ENCODE measurements at places on chromosomes 16 and 17. TPM values are rescaled to one million over a fixed set of nuclear protein-coding genes. Genes with fewer than 3 reads are reported as not detected.

Gene SLC6A4
- total RNA-seq, result not detected

Gene GNG13
- not detected for total RNA-seq

Gene MYH2
- not detected for total RNA-seq

Gene HES7
- 9.0 TPM for total RNA-seq

Gene PLA2G10
- not detected for total RNA-seq

Gene DYNLL2
- 7.3 TPM for total RNA-seq

Gene SLC13A5
- total RNA-seq, result not detected

Gene ABCA5
- 6.2 TPM for total RNA-seq

Gene PTGES3L
- not detected for total RNA-seq

Gene PPM1E
- total RNA-seq, result 0.92 TPM

Gene NECAB2
- total RNA-seq, result 1.1 TPM

Gene GCGR
- total RNA-seq, result 0.40 TPM

Gene SAMD14
- total RNA-seq, result not detected

Gene NHLRC4
- 0.35 TPM for total RNA-seq

Gene VPS25
- total RNA-seq, result 99.5 TPM

GRCh38 chr16:74720579-74720978 lies 19.9 kb upstream of the MLKL start:
- no peak for DNase-seq

DNA sequence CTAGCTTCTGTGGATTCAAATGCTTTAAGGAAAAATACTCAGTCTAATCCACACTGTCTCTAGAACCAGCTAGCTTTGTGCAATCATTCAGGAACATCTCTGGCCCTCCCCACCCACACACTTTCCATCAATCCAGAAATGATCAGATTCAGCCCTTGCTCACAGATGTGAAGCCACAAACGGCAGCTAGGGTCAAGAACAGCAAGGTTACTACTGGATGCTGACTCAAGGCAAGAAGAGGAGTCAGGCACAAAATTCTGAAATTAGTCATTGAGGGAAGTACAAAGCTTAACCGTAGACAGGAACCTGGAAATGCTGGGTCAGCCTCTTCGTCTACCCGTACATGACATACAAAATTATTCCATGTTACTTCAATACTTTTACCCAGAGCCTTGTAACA lies 174.6 kb downstream of the CDH13 start:
- DNase-seq, result no peak

DNA sequence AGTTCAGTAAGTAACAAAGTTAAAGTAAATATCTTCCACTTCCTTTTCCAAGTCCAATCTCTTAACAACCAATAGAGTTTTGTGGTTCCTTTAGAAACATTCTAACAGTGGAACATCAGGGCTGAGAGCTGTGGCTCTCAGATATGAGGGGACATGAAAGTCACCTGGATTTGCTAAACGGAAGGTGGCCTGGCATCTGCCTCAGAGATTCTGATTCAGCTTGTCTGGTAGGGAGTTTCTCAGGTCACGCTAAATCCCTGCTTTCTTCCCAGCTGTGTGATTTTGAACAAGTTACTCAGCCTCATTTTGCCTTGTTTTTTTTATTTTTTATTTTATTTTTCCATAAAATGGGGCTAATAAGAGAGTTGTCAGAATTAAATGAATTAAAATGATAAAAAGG lies 411.0 kb upstream of the CDH11 start:
- no peak for DNase-seq

DNA sequence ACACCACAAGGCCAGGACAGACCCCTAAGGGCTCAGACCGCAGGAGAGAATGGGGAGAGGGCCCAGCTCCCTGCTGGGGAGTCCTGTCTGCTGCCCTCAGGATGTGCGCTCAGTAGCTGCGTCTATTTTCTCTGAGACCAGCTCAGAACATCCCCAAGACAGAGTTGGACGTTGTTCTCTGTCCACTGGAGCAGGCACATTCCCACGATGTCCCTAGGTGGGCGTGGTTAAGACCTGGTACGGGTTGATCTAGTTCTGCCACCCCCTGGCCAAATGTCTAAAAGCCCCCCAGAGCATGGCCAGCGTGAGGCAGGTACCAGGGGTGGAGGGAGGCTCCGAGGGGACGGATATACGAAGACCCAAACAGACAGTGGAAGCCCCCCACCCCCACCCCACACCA lies 842 bp upstream of the CALB2 start:
- no peak for DNase-seq

DNA sequence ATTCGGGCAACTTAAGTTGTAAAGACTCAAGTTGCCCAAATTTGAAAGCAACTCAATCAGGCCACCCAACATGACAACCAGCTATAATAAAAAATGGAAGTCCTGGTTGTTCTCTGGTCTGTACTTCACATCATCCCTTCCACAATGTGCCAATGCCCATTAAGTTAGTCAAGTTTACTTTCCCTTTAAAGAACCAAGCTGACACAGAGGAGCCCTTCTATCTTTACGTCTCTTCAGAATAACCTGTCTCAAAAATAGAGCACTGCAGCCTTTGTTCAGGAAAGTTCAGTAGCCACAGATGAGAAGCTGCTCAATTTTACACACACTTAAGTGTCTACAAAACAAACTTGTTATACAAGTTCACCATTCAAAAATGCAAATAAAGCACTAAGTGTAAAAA lies 75.1 kb upstream of the C17orf78 start:
- DNase-seq, result no peak

GRCh38 chr16:67199808-67200198 lies 872 bp downstream of the ELMO3 start:
- no peak for DNase-seq

GRCh38 chr17:48732688-48733629 lies 4.4 kb upstream of the HOXB13 start:
- no peak for DNase-seq

DNA sequence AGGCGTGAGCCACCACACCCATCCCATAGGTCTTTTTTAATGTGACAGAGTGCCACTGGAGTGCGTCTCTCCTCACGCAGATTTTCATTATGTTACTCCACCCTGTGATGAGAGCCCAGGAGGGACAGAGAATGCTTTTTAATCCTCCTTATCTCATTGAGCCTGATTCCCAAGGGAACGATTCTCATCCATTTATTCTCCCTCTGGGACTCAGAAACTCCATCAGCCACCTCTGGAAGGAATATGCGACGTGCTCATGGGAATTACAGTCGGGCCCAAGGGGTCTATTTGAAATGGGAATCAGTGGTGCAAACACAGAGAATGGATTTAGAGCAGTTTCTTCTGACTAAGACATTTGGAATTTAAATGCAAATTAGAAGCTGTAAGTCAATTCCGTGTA lies 155.9 kb upstream of the HSBP1 start:
- no peak for DNase-seq

GRCh38 chr16:53257001-53257400 lies 177.3 kb upstream of the RBL2 start:
- DNase-seq, result no peak

DNA sequence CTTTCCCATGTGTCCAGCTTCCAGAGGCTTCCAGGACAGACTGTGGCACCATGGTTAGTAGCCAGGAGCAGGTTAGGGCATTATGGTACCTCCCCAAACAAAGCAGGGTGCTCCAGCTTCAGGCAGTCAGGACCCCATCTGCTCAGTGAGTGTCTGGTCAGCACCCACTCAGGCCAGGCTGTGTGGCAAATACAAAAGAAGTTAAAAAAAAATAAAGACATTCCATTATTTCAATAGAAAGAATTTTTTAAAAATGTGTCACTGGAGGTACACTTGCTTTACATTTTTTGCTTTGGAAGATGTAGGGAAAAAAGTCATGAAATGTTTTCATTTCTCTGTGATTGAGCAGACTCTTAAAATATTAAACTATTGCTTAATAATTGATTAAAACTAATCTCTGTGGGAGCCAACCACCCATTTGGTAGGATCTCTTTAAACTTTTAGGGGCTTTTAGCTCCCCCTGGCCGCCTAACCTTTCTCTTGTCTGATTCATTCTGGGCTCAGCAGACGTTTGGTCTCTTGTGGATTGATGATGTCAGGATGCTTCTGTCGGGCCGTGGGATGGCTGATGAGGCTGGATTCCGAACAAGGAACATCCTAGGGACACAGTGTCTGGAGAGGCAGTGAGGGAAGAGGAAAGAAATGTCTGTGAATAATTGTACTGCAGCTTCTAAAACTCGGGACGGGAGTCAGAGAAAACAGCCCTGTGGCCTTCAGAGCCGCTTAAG lies 28.4 kb upstream of the NPTX1 start:
- no peak for DNase-seq

GRCh38 chr17:81958633-81959342 lies 2.2 kb downstream of the NOTUM start:
- no peak for DNase-seq

- DNase-seq, result no peak
Measured at GRCh38 chr16:56534847-56535383, 15.1 kb upstream of the BBS2 start.

- DNase-seq, result no peak
Measured at GRCh38 chr17:40122136-40122998, 596 bp downstream of the MSL1 start.

- DNase-seq, result no peak
Measured at GRCh38 chr17:44346064-44346844, 1.2 kb downstream of the GRN start.

- no peak for DNase-seq
Measured at GRCh38 chr16:55529018-55529417, 20.1 kb downstream of the LPCAT2 start.

- DNase-seq, result no peak
Measured at GRCh38 chr16:75192606-75193264, 14.2 kb downstream of the CTRB2 start.

GRCh38 chr16:23378256-23378655 lies 74.7 kb downstream of the COG7 start:
- DNase-seq, result no peak

DNA sequence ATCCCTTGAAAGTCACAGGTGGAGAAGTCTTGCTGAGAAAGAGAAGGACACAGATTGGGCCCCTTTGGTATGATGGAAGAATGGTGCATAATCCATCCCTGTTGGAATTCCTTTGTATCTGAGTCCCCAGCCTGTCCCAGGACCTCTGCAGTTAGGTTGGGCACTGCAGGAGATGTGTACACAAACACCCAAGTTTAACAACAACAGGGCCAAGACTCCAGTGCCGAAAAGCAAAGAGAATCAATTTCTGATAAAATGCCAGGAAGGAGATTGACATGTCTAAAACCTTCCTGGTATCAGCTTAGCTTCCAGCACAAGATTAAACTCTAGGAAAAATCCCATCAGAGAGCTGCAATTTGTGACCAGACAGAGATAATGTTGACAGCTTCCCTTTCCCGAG lies 32.9 kb downstream of the KATNIP start:
- no peak for DNase-seq

DNA sequence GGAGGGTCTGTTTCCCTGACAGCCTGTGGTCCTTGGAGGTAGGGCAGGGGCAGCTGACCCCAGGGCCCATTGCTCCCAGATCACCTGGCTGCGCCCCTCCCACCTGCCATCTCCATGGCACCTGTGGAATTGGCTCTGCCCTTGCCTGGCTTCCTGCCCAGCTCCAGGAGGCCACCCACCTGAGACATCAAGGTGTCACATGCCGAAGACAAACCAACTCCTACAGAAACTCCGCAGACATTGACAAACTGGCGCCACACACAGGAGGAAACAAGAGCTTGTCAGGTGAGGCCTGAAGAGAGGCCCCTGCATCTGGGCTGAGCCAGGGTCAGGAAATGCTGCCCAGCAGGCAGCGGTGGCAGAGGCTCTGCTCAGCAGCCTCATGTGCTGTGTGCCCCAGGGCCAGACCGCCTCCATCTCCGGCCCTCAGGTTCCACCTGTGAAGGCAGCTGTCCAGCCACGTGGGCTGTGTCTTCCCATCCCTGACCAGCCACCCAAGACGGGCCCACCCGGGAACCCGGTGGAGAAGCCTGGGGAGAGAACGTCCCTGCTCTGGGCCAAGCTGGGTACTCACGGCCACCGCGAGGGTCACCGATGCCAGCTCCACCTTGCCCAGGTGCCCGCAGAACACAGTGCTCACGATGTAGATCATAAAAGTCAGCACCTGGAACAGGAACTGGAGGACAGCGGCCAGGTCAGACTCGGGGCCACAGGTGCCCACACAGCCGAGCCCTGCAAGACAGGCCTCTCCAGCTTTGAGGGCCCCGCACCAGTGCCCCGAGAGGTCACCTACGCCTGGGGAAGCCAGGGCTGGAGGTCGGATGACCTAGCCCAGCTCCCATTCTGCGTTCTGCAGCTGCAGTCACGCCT lies 1.6 kb downstream of the SLC47A2 start:
- DNase-seq, result no peak

DNA sequence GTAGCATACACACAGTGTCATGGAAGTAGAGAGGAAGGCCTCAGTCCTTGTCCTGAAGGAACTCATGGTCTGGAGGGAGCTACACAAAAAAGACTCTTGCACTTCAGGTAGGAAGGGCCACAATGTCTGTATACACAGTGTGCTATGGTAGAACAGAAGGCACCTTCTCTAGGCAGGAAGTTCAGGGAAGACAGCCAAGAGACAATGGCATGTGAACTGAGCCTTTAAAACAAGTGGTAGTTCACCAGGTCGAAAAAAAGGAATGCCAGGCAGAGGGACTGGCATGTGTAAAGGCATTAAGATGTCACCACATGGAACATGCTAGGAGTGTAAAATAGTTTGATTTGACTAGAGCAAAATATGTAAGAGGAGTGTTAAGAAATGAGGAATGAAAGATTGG lies 9.7 kb downstream of the GNAO1 start:
- DNase-seq, result no peak

DNA sequence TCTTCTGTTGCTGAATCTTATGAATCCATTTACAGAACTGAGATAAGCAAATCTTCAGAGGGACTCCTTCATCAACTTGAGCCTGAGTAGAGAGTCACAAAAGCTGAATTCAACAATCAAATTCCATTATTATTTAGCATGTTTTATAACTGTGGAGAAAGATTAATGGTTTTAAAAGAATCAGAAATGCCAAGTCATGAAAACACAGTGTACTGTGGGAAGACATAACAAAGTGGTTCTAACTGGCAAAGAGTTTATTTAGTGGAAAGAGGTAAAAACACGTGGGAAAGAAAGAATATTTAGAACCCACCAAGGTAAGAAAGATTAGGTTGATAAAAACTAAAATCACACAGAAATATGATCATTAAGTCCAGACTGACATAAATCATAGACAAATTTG lies 5.0 kb downstream of the ERI2 start:
- DNase-seq, result no peak

GRCh38 chr16:66272461-66272860 lies 94.0 kb upstream of the CDH5 start:
- no peak for DNase-seq

GRCh38 chr17:30997842-30998241 lies 27.0 kb downstream of the RNF135 start:
- no peak for DNase-seq
